ENCODE measurements at places on chromosomes 5 and 9. TPM values are rescaled to one million over a fixed set of nuclear protein-coding genes. Genes with fewer than 3 reads are reported as not detected.

DNA sequence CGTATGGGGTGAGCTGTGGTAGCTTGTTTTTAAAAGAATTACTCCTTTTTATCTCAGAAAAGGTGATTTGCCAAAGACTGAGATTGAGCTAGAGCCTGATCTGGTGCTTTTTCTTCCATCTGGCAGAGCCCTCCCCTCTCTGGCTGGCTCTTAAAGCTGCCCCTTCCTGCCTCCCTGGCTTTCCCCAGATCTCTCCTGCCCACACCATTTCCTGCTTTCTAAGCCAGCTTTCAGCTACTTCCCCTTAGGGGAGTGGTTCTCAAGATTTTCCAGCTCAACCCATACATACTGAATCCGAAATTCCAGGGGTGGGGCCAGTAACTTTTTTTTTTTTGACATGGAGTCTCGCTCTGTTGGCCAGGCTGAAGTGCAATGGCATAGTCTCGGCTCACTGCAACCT lies 4.8 kb upstream of the ACOT12 start:
- no peak for DNase-seq
- H3K4me3 ChIP-seq = no peak overlapping the region
- no peaks in the 10 kb centered on the region for H3K36me3 ChIP-seq

Gene ATP6V0E1
- 421 TPM for polyA plus RNA-seq

- H3K4me3 ChIP-seq = no peak overlapping the region
- no peaks in the 10 kb centered on the region for H3K36me3 ChIP-seq
- DNase-seq = no peak
- H3K27ac ChIP-seq = no peak overlapping the region
Observed at GRCh38 chr5:83118976-83119375, 41.6 kb downstream of the XRCC4 start.

Gene LEAP2
- 2.6 TPM for polyA plus RNA-seq

- peaks cover 43% of the 10 kb centered on the region for H3K4me1 ChIP-seq
- peak; percentile 70 for DNase-seq
- no peak overlapping the region for H3K4me3 ChIP-seq
- H3K27ac ChIP-seq = peak overlapping the region; percentile 87
Observed at GRCh38 chr5:151703227-151703626, 16.5 kb upstream of the SPARC start.

Measured in GM12878 (cell line).